ENCODE measurements at places on chromosomes 7 and 10.

DNA sequence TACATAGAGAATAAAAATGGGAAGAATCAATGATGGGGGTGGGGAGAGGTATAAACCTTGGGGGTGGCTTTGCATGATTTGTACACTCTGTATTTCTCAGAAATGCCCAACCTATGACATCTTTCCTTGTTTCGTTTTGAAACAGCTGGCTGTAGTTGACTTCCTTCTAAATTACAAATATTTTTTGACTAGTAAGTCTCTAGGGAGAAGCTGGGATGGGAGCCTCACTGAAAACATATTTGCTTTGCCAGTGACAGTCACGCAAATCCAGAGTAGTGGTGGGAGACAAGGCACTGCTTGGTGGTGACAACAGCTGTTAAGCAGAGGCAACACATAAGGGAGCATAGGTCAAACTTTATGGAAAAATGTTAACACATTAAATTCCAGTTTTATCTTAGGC lies 440.5 kb downstream of the SEMA3D start:
- no peak for DNase-seq

DNA sequence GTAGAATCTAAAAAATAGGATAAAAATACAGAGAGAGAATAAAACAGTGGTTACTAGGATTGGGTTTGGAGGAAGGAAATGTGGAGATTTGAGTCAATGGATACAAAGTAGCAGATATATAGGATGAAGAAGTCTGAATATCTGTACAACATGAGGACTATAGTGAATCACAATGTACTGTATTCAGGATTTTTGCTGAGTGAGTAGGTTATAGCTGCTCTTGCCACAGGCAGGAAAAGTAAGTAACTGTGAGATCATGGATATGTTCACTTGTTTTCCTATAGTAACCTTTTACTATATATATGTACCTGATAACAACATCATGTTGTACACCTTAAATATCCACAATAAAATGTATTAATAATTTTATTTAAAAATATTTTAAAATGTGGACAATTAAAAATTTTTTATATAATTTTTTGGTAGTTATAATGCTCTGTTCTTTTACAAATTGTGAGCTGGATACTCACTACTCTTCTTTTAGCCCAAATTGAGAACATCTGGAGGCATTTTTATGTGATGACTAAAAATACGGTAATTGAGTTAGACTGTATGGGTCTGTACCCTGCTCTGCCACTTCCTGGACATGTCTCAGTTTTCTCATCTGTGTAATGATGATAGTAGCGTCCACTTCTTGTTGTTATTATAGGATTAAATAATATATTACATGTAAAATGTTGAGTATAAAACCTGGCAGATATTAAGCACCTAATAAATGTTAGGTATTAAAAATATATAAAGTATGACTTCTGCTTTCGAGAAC lies 439.1 kb downstream of the AUTS2 start:
- no peak for DNase-seq

DNA sequence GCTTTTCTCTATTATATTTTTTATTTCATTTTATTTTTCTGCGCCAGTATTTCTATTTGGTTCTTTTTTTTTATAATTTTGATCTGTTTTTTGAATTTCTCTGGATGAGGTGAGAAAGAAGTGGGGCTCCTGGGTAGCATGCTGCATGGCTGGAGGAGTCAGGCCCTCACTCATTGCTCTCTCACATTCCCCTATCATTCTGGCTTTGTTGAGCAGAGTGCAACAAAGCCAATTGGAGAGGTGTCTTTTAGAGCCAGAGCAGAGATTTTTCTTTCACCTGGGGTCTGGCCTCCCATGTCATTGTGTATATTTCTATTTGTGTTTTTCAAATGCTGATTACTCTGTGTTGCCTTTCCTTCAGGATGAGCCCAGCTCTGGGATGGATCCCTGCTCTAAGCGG lies 330.0 kb upstream of the CDC14C start:
- no peak for DNase-seq

DNA sequence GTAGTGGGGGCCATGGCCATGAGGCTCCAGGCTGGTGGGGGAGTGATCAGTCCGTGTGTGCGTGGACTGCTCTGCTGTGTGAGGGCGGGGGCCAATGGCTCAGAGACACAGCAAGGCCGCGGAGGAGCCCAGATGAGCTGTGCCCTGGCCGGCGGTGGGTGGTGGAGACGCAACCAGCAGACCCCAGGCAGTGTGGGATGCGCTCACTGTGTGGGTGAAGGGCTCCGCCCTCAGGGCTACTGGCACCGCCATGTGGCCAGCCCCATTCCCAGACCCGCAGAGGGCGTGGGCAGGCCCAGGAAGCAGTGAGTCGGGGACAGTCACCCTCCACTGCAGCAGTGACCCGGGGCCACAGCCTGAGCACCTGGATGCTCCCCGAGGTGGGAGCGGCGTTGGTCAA lies 9.1 kb downstream of the NKX6-2 start:
- no peak for DNase-seq

- no peak for DNase-seq
Observed at GRCh38 chr7:130372402-130373165, 7.7 kb upstream of the CPA1 start.

DNA sequence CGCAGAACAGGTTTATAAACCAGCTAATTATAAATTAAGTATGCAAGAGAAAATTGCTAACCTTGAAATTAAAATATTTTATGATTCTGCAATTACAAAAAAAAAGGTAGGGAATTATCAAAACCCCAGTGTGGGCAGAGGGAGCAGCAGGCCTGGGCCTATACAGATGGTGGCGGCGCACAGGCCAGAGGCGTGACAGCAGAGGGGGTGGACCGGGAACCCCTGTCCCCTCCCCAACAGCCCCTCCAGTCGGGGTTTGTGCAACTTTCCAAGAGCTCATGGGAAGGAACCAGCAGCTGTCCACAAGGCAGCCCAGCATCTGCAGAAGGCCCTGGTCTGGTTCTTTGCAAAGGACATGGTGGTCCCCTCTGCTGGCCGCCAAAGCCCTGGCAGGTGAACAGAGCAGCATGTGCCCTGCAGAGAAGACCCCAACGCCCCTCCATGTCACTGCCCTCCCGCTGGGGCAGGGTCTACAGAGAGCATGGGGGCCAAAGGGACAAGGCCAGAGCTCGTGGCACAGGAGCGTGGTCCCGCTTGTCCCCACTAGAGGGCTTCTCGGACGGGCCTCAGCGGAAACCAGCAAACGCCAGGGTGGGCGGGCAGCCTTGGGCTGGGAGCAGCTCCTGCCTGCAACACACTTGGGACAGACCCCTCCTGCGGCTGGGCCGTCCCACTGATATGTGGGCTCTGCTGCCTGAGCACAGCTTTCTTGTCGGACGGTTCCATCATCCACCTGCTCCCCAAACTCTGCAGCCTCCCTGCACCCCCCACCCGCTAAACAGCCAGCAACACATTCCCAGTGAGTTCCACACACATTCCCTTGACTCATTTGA lies 75.1 kb downstream of the EBF3 start:
- no peak for DNase-seq

DNA sequence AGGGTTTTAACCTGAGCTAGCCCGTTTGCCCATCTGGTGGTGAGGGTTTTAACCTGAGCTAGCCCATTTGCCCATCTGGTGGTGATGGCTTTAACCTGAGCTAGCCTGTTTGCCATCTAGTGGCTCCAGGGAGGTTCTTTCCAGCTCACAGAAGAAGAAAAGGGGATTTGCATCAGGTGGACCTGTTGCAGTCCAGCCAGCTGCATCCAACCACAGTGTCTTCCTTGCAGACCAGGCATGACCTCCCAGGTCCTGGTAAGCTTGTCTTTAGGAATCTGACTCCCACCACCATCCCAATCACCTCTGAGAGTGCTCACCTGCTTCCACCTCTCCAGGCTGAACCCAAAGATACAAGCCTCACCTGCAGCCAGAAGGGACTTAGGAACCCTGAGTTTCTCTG lies 62.4 kb upstream of the EMX2 start:
- DNase-seq: no peak

DNA sequence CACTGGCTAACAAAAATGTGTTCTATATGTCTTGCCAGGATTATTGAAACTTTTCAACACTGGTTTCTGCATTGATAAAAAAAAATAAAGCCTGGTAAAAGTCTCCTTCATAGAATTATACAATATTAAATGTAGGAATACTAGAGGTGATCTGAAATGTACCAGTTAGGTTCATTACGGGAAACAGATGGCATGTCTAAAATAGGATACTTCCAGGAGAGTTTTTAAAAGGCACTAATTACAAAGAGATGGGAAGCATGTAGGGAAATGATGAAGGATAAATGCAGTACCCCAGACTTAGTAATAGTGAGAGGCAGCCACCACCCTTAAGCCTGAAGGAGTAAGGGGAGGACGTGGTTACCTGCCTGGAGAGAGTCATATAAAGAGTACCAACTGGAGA lies 107.0 kb upstream of the NPSR1 start:
- DNase-seq: no peak

DNA sequence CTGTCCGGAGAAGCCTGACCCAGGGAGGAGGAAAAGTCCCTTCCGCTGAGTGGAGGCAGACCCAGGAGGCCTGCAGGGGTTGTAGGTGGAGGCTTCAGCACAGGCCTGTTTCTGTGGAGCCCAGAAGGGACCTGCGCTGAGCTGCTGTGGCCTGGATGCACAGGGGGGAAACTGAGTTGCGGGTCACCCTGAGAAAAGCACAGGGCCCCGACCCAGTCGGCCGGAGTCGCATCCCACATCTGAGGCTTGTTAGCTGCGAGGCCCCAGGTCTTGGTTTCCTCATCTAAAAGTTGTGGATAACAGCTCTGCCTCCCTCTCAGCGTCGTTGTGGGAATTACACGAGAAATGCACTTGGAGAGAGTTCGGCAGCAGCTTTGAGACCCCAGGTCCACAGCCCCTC lies 76.4 kb downstream of the GOLGA7B start:
- DNase-seq: no peak

GRCh38 chr10:67004690-67005089 lies 78.9 kb downstream of the LRRTM3 start:
- no peak for DNase-seq

GRCh38 chr10:71744897-71745663 lies 25.5 kb upstream of the C10orf105 start:
- no peak for DNase-seq

Measured in NCI-H1105 (cell line).